ENCODE measurements at places on chromosomes 1 and 21. TPM values are rescaled to one million over a fixed set of nuclear protein-coding genes. Genes with fewer than 3 reads are reported as not detected.

Gene RNF186
- not detected for total RNA-seq

Gene KCNAB2
- total RNA-seq = 2.4 TPM

Gene MXRA8
- total RNA-seq = 1.6 TPM

Gene HAO2
- total RNA-seq = not detected

Gene KPRP
- total RNA-seq = not detected

Gene PSEN2
- 23.4 TPM for total RNA-seq

Gene GUCA2B
- total RNA-seq = not detected

Gene S100A1
- total RNA-seq = not detected

Gene SLC19A1
- total RNA-seq = 18.8 TPM

Gene CCDC185
- total RNA-seq = not detected

Gene C1orf185
- total RNA-seq = not detected

Gene SYTL1
- total RNA-seq = under 0.01 TPM

Gene CHI3L2
- total RNA-seq = not detected

Gene CNIH3
- 0.98 TPM for total RNA-seq

Gene SFPQ
- 279 TPM for total RNA-seq

Gene OR2T2
- total RNA-seq = not detected
